Activated CD8-positive, alpha-beta memory T cell treated with anti-CD3 and anti-CD28 coated beads for 48 hours (primary cell): ENCODE measurements at places on chromosomes 3 and 15.
A peak's percentile ranks its signal among the peaks of the same experiment; 100 is the strongest.

- no peak for DNase-seq
Measured at GRCh38 chr3:177946936-177947335, 589.3 kb upstream of the KCNMB2 start.

DNA sequence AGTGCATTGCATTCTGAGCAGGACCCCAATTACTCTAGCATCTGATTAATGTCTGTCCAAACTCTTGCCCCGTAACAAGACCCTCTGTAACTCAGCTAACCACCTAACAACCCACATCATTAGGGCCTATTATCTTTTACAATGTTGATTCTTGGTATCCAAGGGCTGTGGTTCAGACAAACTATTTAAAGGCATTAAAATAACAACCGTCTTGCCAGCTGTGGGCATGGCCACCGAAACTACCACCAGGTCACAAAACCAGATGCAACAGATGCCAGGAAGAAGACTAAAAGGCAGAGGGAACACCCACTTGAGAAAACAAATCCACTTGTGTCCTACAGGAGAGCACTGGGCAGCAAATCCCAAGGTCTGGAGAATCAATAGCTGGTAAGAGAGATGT, 262.9 kb downstream of the ERC2 start:
- no peak for DNase-seq

DNA sequence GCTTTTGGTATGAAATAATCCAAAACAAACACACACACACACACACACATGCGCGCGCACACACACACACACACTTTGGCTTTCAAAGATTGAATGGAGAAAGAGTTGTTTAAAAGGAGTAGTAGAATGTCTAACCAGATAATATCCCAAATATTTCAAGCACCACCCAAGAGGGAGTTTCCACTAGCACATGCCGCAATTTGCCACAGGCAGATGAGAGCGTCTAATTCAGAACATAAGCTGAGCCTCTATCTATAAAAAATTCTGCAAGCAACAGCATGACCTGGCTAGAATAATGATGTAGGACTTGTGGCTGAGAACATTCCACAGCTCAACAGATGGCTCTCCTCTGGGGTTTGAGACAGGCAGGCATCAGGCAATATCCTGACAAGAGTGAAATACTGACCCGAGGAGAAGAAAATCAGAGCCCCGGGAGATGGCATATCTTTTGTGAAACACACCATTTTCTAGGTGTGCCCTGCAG, 302.5 kb upstream of the GADL1 start:
- DNase-seq: no peak

GRCh38 chr15:46178138-46178537, 543.3 kb downstream of the SQOR start:
- DNase-seq: no peak

DNA sequence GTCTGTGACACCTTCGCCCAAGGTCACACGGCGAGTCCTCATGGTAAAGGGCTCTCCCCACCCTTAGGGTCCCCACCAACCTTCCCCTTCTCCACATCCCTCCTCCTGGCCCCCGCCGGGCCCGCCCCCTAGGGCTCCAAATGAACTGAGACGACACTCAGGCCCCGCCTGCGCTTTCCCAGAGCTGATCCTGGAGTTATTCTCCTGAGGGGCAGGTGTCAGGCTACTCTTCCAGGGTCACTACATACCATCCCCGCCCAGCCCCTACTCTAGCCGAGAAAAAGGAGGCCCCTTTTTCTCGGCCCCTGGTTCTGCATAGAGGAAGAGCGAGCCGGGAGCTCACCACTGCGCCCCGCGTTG, 292 bp downstream of the USP4 start:
- DNase-seq: no peak

- DNase-seq: no peak
Measured at GRCh38 chr3:187252311-187252710, 39.2 kb downstream of the MASP1 start.

GRCh38 chr3:122325769-122326168, 721 bp downstream of the CSTA start:
- no peak for DNase-seq

- no peak for DNase-seq
Measured at GRCh38 chr15:95989392-95989791, 341.1 kb upstream of the NR2F2 start.

GRCh38 chr3:170117134-170117533, 64.4 kb downstream of the PHC3 start:
- DNase-seq: no peak

DNA sequence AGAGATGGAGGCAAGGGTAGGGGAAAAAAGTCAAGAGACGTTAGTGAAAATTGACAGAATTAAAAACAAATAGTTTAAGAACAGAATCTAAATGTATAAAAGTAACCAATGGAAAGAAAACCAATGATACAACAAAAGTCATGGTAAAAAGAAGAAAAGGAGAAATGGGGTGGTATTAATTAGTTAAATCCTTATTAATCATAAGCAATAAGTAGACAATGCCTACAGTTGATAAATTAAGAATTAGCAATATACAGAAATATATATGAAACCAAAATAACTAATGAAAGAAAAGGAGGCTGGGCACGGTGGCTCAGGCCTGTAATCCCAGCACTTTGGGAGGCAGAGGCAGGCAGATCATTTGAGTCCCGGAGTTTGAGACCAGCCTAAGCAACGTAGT, 23.8 kb downstream of the EPM2AIP1 start:
- no peak for DNase-seq

- DNase-seq: no peak
Measured at GRCh38 chr3:52845157-52845556, 10.3 kb upstream of the MUSTN1 start.

GRCh38 chr3:138263104-138263503, 66.5 kb downstream of the NME9 start:
- no peak for DNase-seq

GRCh38 chr3:189123595-189124387, 48.0 kb upstream of the TPRG1 start:
- no peak for DNase-seq

DNA sequence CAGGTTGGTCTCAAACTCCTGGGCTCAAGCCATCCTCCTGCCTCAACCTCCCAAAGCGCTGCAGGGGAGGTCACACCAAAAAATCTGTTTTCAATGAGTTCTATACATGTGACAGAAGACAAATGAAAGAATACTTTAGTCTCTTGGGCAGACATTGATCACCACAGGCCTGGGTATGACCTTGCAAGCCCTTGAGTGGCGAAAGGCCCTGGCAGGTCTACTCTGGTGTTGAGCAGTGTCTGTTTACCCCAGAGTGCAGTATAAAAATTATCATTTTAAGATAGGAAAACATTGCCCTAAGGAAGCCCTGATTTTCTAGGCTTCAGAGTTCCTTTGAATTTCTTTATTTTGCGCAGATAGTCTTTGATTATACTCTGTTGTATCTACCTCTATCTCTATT, 61.6 kb upstream of the GBE1 start:
- DNase-seq: no peak

DNA sequence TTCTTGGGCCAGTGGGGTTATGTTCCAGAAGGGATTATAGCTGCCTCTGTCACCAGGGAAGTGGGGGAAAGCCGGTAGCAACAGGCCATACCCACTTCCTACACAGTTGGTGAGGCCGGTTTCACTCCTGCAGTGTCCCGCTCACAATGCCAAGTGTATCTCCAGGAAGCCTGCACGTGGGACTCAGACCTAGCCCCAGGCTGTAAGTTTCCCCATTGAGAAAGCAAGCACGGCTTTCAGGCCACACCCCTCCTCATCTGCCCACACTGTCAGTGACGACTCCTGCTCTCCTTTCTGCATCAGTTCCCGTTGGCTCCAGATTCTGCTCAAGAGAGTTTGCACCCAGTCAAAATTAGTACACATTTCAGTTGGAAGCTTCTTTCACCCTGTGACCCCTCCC, 51.6 kb upstream of the CPOX start:
- DNase-seq: no peak

DNA sequence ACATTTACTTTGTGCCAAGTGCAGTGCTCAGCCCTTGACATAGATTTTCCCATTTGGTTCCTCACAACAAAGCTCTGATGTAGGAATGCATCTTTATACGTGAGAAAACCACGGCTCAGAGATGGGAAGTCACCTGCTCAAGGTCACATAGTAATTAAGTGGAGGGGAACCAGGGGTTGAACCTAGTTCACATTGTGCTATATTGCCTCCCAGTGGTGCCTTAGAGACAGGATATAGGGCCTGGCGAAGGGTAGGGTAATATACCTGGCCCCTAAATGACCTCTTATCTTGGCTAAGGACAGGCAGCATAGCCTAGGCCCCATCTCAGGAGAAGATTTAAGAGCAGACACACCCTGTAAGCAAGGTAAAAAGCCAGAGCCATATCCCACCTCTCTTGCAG, 71.5 kb downstream of the FOXP1 start:
- no peak for DNase-seq

GRCh38 chr3:70180664-70181063, 131.8 kb downstream of the MDFIC2 start:
- no peak for DNase-seq

- DNase-seq: no peak
Measured at GRCh38 chr3:15636028-15636709, 34.6 kb downstream of the BTD start.

DNA sequence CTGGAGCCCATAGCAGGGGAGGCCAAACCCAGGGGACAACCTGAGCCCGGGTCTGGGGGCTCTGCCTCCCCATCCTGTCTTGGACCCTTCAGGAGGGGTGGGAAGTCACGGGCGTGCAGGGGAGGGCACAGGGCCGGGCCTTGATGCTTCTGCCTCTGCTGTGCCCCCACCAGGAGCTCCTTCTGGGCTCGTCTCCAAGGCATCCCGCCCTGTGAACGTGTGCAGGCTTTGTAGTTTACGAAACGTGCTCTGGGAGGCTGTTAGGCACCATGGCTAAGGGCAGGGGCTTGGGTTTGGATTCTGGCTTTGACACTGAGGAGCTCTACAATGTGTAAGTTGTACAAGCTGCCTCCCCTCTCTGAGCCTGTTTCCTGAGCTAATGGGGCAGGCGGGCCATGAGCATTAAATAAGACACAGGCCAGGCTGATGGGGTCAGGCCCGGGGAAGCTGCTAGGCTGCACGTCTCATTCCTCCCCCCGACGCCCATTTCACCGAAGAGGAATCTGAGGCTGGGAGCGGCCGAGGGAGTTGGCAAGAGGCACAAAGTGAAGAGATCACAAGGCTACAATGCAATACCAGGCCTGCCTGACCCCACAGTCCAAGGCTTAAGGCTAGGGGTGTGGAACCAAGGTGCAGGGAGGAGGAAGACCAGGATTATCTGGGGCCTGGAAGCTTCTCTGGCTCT, 19.6 kb downstream of the PLXND1 start:
- DNase-seq: no peak

GRCh38 chr3:184417619-184418327, 37.9 kb downstream of the CHRD start:
- DNase-seq: peak; percentile 35

DNA sequence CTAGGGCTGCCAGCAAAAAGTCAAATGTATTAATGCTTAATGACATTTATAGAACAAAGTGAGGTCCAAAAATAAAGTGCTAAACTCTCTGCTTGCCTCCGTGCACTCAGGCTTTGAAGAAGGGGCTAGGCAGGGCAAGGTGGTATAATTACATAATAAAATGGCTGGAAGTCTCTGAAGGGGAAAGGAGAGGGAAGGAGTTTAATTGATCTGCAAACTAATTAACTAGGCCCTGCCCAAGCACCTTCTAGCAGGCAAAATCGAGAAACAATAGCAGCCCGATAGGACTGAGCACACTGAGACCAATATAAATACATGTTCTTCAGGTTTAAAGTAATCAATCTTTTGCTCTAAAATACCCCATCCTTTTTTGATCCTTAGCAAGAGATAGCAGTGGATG, 13.0 kb downstream of the DIS3L start:
- DNase-seq: no peak

- no peak for DNase-seq
Measured at GRCh38 chr3:14441920-14442300, 39.5 kb downstream of the SLC6A6 start.

DNA sequence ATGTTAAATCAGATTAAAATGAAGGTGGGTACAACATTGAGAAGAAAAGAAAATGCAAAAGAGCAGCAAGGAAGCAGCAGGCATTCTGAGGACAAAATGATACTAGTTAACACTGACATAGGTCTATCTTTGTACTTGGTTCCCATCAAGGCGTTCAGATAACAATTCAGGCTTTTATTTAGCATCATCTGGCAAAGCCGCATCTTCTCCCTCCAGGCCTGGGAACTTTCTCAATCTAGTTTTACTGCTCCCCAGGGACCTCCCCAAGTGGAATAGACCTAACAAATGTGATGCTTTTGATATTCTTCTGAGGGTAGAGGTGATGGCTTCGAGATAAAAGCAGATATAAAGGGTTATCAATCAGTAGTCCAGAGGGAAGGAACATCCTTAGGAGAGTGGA, 130.6 kb downstream of the C3orf38 start:
- no peak for DNase-seq

GRCh38 chr3:68025189-68025588, 370.8 kb upstream of the SUCLG2 start:
- DNase-seq: no peak

DNA sequence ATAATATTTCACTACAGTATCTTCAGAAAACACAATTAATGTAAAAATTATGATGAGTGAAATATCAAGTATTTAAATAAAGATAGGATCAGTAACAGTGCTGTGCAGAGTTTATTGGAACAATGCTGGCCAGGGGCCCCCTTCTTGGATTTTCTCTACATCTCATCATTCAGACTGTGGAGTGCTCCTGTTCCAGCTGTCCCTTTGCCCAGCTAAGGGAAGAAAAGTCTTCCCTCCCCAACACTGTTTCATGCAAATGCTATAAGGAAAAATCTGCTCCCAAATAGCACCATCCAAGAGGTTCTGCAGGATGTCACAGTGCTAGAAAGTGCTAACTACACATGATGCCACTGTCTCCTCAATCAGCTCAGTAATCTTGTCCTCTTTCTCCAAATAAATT, 64.5 kb downstream of the RPL39L start:
- no peak for DNase-seq

- no peak for DNase-seq
Measured at GRCh38 chr15:85422607-85423006, 42.2 kb downstream of the AKAP13 start.

GRCh38 chr15:100723315-100723801, 121.0 kb downstream of the ASB7 start:
- no peak for DNase-seq
